ENCODE measurements at places on chromosomes 7 and 10. TPM values are rescaled to one million over a fixed set of nuclear protein-coding genes. Genes with fewer than 3 reads are reported as not detected.
A peak's percentile ranks its signal among the peaks of the same experiment; 100 is the strongest.

DNA sequence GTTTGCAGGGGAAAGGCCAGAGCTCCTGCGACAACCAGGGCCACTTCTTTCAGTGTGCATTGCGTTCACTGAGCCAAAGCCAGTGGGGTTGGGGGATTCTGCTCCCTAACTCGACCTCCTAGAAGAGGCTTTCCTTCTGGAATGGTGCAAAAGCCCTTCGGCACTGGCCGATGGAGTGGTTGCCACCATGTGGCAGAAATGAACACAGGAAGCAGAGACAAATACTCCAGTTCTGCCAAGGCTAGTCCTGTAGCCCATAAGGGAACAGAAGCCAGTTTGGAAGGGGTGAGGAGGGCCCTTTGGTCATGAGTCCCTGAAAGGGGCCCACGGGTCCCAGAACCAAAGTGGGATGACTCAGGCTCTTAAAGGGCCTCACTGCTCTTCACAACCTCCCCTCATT, 29.7 kb upstream of the ACSL5 start:
- DNase-seq: no peak
- H3K36me3 ChIP-seq: no peaks in the 10 kb centered on the region
- no peak overlapping the region for H3K4me3 ChIP-seq
- no peaks in the 10 kb centered on the region for H3K4me1 ChIP-seq

- no peak overlapping the region for H3K27ac ChIP-seq
- no peak for DNase-seq
- no peaks in the 10 kb centered on the region for H3K4me1 ChIP-seq
- no peaks in the 10 kb centered on the region for H3K36me3 ChIP-seq
Measured at GRCh38 chr7:113774182-113774807, 144.5 kb downstream of the PPP1R3A start.

GRCh38 chr10:35486297-35486990, 118.7 kb upstream of the GJD4 start:
- H3K4me1 ChIP-seq: peaks cover 17% of the 10 kb centered on the region
- no peak overlapping the region for H3K4me3 ChIP-seq
- no peak for DNase-seq
- H3K27me3 ChIP-seq: no peaks in the 10 kb centered on the region
- no peaks in the 10 kb centered on the region for H3K36me3 ChIP-seq

- peak overlapping the region; percentile 53 for H3K27ac ChIP-seq
- DNase-seq: no peak
- peaks cover 6% of the 10 kb centered on the region for H3K36me3 ChIP-seq
Measured at GRCh38 chr7:2729893-2730716, 42.1 kb downstream of the AMZ1 start.

GRCh38 chr7:75937958-75938786, 23.2 kb downstream of the POR start:
- H3K27ac ChIP-seq: peak overlapping the region; percentile 59
- H3K4me1 ChIP-seq: peaks cover 13% of the 10 kb centered on the region
- H3K36me3 ChIP-seq: no peaks in the 10 kb centered on the region
- peak; percentile 75 for DNase-seq
- H3K27me3 ChIP-seq: no peaks in the 10 kb centered on the region

- no peak overlapping the region for H3K27ac ChIP-seq
- DNase-seq: no peak
- no peaks in the 10 kb centered on the region for H3K4me1 ChIP-seq
- no peaks in the 10 kb centered on the region for H3K27me3 ChIP-seq
Measured at GRCh38 chr7:38463277-38464225, 167.6 kb downstream of the AMPH start.

DNA sequence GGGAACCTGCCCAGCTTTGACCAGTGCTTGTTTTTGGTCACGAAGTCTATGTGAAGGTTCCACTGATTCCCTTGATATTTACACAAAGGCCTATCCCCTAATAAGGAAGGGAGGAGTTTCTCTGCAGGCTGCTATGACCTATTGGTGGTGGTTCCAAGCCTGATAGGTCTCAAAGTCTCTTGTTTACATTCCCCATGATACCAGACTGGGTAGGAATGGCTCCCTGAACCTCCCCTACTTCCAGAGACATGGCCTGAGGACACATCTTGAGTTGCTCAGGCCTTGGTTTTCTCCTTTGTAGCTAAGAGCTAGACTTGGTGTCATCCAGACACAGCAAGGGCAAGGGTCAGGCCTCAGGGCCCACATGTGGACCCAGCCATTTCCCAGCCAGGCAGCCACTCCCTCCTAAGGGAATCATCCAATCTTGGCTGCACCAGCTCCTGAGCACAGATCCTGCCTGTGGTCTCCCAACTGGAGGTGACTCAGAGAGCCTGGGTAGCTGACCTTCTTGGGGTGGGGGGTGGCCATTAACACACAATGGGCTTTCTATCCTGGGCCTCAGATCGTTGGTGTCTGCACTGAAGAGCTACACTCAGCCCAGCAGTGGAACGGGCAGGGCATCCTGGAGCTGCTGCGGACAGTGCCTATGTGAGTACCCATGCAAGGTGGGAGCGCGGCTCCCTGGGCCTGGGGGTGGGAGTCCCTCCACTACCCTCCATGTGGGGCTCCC, 51.0 kb upstream of the TRIM8 start:
- peaks cover 11% of the 10 kb centered on the region for H3K36me3 ChIP-seq
- DNase-seq: peak; percentile 46
- no peaks in the 10 kb centered on the region for H3K27me3 ChIP-seq
- no peak overlapping the region for H3K4me3 ChIP-seq
- no peak overlapping the region for H3K27ac ChIP-seq

DNA sequence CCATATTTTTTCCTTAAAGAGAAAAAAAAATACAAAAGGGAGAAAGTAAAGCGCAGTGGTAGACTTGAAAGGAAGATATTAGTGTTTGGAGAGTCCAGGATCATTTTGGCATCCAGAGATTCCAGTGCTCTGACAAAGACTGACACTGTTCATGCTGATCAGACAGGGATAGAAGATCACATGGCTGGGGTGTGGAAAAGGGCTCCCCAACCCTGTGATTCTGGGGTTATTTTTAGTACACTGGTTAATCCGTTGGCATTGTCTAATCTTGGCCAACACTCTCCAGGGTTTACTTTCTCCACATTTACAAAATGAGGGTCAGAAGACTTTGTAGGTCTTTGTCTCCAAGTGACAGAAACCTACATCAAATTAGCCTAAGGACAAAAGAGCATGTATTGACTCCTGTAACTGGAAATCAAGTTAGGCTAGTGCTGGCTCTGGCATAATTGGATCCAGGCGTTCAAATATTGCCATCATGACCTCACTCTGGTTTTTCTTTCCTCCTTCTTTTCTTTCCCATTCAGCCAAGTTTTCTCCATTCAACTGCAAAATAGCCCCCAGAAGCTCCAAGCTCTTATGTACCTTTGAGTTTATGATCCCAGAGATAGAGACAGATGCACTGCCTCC, 181.6 kb downstream of the PHTF2 start:
- no peak for DNase-seq
- H3K27me3 ChIP-seq: no peaks in the 10 kb centered on the region
- no peak overlapping the region for H3K4me3 ChIP-seq
- H3K27ac ChIP-seq: no peak overlapping the region

DNA sequence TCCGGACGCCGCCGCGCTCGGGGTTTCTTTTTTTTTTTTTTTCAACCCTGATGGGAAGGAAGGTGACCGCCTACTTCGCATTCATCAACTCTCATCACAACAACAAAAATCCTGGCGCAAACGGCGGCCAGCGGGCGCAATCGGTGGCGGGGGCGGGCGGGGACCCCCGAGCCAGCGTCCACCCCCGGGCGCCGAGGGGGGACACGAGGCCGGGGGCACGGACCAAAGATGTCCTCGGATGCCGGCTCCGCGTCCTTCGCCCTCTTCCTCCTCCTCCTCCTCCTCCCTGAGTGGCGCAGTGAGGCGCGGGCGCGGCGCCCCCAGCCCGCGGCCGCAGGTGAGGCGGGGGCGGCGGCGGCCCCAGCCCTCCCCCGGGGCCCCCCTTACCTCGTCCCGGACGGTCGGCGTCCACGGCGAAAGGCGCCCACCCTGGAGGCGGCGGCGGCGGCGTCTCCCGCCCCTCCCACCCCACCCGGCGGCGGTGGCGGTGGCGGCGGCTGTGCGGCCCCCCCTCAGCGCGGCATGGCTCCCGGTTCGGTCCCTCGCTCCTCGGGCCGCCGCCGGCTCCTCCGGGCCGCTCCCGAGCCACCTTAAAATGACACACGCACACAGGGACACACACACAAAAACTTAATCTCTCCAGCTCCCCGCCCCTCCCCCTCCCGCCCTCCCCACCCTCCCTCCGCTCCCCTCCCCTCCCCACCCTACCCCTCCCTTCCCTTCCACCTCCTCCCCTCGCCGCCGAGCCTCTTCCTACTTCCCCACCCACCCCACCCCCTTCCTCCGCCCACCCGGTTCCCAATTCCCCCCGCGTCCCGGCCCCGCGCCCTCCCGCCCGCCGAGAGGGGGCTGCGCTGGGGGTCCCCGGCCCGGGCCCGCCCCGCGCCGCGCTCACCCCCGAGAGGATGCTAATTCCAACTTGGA, at the start of gene CTBP2:
TSS of gene CTBP2 (minus strand) at position 632 of the 924 bp plus-strand sequence.
- peaks cover 38% of the 10 kb centered on the region for H3K4me1 ChIP-seq
- H3K36me3 ChIP-seq: no peaks in the 10 kb centered on the region
- H3K4me3 ChIP-seq: peak within 1 kb of the TSS; percentile 94
- peak within 1 kb of the TSS; percentile 97 for H3K27ac ChIP-seq

GRCh38 chr7:35331730-35332678, 78.1 kb upstream of the TBX20 start:
- no peaks in the 10 kb centered on the region for H3K27me3 ChIP-seq
- no peak for DNase-seq
- no peak overlapping the region for H3K4me3 ChIP-seq
- no peaks in the 10 kb centered on the region for H3K36me3 ChIP-seq
- H3K27ac ChIP-seq: no peak overlapping the region

DNA sequence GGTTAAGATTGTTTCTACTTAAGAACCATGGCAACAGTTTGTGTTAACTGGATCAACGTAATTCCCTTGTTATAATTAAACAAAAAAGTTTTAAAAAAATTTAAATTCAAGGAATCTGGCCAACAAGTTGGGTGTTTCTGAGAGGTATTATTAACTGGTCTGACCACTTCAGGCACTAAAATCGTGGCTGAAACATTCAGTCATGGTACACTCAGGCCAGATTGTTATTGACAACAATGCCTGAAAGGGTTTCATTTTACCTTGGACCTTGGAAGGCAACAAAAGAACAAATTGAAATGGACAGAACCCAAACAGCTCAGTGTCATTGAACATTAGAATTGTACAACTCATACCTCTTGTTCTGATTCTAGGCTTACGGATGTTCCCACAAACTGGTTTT, 103.3 kb upstream of the ARMC3 start:
- H3K27me3 ChIP-seq: no peaks in the 10 kb centered on the region
- no peaks in the 10 kb centered on the region for H3K36me3 ChIP-seq
- no peak overlapping the region for H3K4me3 ChIP-seq
- no peaks in the 10 kb centered on the region for H3K4me1 ChIP-seq
- H3K27ac ChIP-seq: no peak overlapping the region

DNA sequence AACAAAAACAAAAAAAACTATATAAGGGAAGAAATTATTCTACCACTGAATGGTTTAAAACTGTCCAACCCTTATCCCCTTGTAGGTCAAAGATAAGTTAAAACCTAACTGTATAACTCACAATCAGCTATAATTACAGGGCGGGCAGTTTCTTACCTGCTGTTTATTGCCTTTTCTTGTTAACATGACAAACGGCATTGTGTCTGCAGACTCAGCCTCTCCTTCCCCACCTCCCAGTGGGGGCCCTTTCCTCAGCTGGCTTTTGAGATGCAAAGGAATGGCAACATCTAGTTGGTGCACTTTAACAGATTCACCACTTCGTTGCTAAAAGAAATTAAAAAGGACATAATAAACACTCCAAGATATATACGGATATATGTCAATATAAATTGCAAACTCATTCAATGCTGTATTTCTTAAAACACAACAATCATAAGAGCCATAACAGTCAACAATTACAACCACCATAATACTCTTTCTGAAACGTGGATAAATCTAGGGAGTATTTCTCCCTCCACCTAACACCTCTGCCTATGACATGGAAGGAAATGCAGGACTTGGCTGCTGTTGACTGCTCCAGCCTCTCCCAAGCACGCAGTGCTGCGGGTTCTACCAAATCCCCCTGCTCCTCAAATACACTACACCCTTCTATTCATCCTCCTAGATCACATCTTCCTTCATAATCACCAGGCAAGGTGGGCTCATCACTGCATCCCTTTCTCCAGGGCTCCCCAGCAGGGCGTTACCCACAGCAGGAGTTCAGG, 106.0 kb downstream of the UPF2 start:
- no peak overlapping the region for H3K4me3 ChIP-seq
- H3K27ac ChIP-seq: no peak overlapping the region
- peaks cover 12% of the 10 kb centered on the region for H3K36me3 ChIP-seq
- no peaks in the 10 kb centered on the region for H3K4me1 ChIP-seq

GRCh38 chr10:127468632-127469031, 80.5 kb upstream of the NPS start:
- no peaks in the 10 kb centered on the region for H3K27me3 ChIP-seq
- no peaks in the 10 kb centered on the region for H3K36me3 ChIP-seq
- DNase-seq: no peak
- no peak overlapping the region for H3K4me3 ChIP-seq
- no peaks in the 10 kb centered on the region for H3K4me1 ChIP-seq
- H3K27ac ChIP-seq: no peak overlapping the region

DNA sequence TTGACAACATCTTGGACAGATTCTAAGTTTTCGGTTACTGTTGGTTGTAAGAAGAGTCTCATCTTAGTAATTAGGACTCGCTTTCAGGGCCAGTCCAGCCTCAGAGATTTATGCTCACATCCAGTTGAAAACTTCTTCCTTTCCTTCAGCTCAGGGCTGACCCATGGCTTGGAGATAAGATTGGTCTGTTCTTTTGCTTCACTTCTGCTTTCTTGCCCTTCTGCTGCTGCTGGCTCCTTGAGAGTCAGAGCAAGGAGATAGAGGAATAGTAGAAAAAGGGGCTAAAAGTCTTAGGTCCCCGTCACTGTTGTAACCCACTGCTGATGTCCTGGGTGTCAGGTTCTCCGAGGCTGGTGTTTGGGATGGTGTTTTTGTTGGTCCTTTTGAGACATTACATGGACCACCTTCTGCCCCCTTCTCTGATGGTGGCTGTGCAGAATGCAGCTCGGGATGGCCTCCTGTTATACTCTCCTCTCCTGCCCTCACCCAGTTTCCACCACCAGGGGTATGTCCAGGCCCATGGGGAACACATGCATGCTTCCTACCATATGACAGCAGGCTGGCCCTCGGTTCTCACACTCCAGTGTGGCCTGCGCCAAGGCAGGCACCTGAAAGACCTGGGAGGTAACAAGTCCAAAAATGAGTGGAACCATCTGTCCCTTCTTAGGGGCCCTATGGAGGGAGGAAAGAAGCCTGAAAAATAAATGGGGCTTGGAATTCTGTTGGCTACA, 67.8 kb upstream of the PCBD1 start:
- no peak for DNase-seq
- H3K27me3 ChIP-seq: no peaks in the 10 kb centered on the region
- H3K4me3 ChIP-seq: no peak overlapping the region
- no peaks in the 10 kb centered on the region for H3K36me3 ChIP-seq
- H3K4me1 ChIP-seq: no peaks in the 10 kb centered on the region
- no peak overlapping the region for H3K27ac ChIP-seq

- no peaks in the 10 kb centered on the region for H3K36me3 ChIP-seq
- no peaks in the 10 kb centered on the region for H3K27me3 ChIP-seq
- no peaks in the 10 kb centered on the region for H3K4me1 ChIP-seq
- H3K4me3 ChIP-seq: no peak overlapping the region
- DNase-seq: no peak
Measured at GRCh38 chr10:91289305-91289704, 68.8 kb downstream of the PCGF5 start.

The AKR1C4 gene
- total RNA-seq: not detected

The MKI67 gene
- 7.2 TPM for total RNA-seq

The TRIM50 gene
- total RNA-seq: 0.55 TPM

The OR2A42 gene
- total RNA-seq: 0.10 TPM

The DGKB gene
- 0.09 TPM for total RNA-seq

The LRRC61 gene
- total RNA-seq: 31.4 TPM

The DPYSL4 gene
- total RNA-seq: 1.1 TPM

The AFAP1L2 gene
- total RNA-seq: 4.2 TPM

The SPACDR gene
- total RNA-seq: not detected

Data from upper lobe of left lung (tissue), 6 donors.